ENCODE measurements at places on chromosomes 16 and 17. TPM values are rescaled to one million over a fixed set of nuclear protein-coding genes. Genes with fewer than 3 reads are reported as not detected.

- ATAC-seq = peak; percentile 87
Observed at GRCh38 chr16:68064791-68065365, 20.3 kb upstream of the NFATC3 start.

GRCh38 chr17:68033636-68034451, 1.7 kb upstream of the KPNA2 start:
- ATAC-seq = no peak

DNA sequence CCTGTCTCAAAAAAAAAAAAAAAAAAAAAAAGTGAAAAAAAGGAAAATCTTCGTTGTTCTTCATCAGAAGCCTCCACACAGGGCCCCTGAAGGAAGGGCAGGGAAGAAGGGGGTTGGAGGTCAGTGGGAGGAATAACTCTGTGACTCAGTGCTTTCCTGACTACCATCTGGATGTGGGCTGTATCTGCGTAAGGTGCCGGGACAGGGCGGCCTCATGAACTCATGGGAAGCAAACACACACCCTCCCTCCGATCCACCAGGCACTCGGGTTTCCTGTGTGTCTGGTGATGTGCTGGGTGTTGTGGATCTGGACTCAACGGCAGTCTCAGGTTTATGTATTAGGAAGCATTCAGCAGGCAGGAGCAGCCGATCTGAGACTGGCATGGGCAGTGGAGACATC, 691.6 kb downstream of the WWOX start:
- ATAC-seq = peak; percentile 60

DNA sequence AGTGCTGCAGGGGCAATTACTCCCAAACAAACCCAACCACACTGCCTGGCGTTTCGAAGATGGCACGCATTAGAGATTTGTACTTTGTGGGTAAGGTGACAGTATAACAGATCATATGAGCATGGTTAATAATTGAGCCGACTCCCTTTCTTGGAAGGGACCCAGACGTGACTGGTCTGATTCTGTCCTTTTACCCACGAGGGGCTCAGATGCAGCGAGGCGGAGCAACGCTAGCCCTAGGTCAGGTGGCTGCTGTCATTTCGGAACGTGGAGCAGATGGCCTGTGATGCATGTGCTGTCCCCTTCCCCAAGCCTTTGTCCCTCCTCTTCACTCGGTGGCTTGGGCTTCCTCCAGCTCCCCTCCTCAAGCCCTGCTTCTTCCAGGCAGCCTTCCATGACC, 84.2 kb downstream of the SNX29 start:
- no peak for ATAC-seq

- no peak for ATAC-seq
Observed at GRCh38 chr16:11472851-11473250, 113.9 kb downstream of the LITAF start.

DNA sequence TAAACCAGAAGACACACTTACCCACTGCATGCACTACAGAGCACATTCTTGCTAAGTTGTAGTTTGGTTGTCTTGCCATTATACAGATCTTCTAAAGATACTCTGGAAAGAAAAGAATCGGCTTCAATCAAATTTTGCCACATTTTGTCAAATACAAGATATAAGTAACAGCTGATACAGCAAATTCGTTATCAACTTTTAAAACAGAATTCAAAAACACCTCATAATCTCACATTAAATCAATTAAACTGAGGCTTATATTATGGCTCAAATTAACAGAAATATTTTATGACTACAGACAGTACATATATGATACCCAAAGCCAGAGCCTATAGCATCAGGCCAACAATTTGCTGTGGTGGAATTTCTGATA, 5.4 kb downstream of the DNAJA2 start:
- ATAC-seq = no peak

- ATAC-seq = no peak
Observed at GRCh38 chr17:1965556-1966273, 59.4 kb downstream of the RTN4RL1 start.

DNA sequence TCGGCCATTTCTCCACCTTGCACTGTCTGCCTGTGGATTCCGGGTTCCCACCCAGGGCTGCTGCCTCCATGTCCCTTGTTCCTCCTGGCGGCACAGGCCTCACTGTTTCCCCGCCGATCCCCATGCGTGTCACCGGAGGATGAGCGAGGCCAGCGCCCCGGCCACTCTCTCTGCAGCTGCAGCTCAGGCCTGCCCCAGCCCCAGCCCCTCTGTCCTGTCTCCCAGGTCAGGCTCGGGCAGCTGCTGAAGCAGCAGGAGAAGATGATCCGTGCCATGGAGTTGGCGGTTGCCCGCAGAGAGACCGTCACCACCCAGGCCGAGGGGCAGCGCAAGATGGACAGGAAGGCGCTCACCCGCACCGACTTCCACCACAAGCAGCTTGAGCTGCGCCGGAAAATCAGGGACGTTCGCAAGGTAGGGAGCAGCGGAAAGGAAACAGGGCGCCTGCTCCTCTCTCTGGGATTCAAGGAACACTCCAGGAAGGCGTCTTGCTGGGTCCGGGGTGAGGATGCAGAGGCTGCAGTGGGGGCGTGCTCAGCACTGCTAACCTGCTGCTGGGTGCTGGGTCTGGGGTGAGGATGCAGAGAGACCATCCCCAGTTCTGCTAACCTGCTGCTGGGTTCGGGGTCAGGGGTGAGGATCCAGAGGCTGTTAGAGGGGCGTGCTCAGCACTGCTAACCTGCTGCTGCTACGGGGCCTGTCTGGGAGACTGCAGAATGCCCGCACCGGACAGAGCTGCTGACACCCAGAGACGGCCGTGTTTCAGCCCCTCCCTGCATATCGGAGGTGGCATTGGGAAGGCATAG, 6.1 kb upstream of the GAA start:
- ATAC-seq = no peak

Gene KRTAP4-5
- not detected for total RNA-seq

Gene ZNF205
- total RNA-seq = not detected

Gene HAS3
- 0.40 TPM for total RNA-seq

Gene TBC1D3K
- not detected for total RNA-seq
